Stimulated activated naive CD8-positive, alpha-beta T cell treated with anti-CD3 and anti-CD28 coated beads, Interleukin-15, Interleukin-2, amounts not matched to agents 100 U/mL and 50 U/mL, for 24 hours (primary cell): ENCODE measurements at places on chromosomes 6 and 20.

- DNase-seq, result no peak
Observed at GRCh38 chr6:129874837-129875236, 13.7 kb upstream of the TMEM244 start.

- DNase-seq, result no peak
Observed at GRCh38 chr6:169241688-169242350, 11.8 kb downstream of the THBS2 start.

DNA sequence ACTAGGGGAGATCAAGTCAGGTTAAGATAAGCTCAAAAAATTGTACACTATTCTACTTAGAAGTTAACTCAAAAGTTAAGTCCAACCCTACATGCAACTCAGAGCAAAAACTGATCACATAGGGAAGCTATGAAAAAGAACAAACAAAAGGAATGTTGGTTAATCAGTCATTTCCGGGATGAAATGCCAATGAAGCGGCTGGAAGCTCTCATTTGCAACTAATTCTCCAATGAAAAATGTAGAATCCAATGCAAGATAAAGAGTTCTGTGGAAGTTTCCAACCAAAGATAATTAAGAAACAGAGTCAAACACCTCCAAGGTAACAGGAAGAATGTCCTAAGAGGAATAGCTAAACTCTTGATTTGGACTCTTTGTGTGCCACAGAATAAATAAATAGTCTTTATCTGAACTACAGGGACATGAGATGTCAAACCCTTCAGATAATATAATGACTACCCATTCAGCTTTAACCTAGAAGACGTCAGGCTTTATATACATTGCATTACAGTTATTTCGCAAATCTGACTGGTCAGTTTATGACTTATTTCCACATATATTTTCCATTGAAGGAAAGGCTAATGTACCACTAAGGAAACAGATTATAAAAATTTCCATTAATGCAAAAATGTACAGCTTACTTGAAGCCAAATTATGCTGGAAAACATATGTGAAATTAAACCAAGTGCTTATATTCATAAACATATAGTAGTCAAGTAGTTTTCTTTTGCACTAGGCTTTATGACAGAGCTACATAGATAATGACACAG lies 48.0 kb upstream of the DST start:
- no peak for DNase-seq

DNA sequence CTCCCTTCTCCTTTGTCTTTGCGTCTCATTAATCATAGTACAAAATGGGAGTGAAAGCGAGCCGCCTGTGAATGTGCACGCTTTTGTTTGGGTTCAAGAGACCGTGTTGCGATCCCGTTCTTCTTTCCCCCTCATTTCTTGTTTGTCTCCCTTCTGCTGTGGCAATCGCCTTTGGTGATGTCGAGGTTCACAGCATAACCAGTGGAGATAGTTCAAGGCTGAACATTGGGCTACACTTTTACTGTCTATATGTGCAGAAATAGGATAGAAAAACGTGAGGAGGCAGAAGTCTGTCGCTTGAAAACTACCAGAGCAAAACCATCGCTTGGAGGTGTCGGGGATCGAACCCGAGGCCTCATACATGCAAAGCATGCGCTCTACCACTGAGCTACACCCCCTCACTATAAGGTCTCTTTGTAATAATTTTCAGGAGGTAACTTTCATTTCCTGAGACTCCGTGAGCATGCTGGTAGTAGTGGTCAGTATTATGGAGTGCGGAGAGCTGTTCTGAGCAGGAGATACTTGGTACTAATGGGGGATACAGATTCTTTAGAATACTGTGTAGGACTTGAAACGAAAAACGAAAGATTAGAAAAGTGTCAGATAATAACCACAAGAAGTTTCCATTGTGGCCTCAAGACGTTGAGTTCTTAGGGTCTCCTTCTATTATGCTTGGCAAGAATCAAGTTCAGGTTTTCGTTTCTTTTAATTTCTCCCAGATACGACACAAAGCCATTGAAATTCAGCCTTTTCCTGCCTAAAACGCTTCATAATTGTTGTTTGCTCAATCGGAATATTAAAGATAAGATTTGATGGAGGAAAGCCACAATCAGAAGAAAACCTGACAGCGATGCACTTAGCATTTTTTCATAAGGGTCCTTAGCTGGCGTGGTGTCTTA lies 106.6 kb downstream of the TRIM27 start:
- peak; percentile 65 for DNase-seq

GRCh38 chr20:3721912-3722311 lies 9.5 kb upstream of the SIGLEC1 start:
- DNase-seq, result no peak

- DNase-seq, result peak; percentile 14
Observed at GRCh38 chr20:768426-768978, at the start of gene SLC52A3. SLC52A3 (minus strand) TSS chr20:768500; CDS start chr20:765774, 2,726 bp downstream.

GRCh38 chr20:10652660-10653261 lies 21.0 kb downstream of the JAG1 start:
- no peak for DNase-seq

DNA sequence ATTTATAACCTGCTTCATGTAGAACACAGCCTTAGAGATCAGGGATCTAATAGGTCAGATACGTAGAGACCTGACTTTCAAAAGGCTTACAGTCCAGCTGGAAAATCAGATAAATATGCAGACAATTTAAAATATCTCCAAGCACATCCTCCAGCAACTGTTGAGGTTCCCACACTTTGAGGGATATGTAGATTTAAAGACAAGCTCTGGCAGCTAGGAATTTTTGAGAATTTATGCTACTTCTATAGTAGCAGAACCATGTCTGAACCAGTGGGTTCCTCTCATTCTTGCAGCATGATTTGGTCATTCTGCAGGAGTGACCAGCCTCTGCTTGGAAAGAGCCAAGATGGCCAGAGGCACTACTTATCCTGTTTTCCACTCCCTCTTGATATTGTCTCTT lies 60.5 kb downstream of the CYB5R4 start:
- DNase-seq, result no peak

DNA sequence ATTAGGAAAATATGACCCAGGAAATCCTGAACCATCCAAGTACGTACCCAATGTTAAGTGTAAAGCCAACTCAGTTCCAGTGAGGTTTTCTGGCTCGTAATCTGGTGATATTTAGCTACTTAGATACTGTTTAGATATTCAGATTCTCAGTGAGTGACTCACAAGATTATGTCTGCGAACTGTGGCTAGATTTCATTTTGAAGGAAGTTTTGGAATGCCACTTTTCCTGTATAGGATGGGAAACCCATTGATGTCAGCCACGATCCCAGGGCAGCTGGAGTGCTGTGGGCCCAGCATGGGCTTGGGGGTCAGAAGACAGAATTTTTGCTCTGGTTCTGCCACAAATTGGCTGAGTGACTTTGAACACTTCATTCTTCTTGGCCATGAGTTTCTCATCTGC lies 76.3 kb downstream of the TMEM170B start:
- no peak for DNase-seq

DNA sequence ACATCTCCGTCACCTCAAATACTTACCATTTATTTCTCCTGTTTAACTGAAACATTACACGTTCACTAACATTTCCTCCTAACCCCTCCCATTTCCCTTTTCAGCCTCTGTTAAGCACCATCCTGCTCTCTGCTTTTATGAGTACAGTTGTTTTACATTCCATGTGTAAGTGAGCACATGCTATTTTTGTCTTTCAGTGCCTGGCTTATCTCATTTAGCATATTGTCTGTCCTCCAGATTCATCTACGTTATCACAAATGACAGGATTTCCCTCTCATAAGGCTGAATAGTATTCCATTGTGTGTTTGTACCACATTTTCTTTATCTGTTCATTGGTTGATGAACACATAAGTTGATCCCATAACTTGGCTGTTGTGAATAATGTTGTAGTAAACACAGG lies 22.7 kb downstream of the TAF11 start:
- no peak for DNase-seq

DNA sequence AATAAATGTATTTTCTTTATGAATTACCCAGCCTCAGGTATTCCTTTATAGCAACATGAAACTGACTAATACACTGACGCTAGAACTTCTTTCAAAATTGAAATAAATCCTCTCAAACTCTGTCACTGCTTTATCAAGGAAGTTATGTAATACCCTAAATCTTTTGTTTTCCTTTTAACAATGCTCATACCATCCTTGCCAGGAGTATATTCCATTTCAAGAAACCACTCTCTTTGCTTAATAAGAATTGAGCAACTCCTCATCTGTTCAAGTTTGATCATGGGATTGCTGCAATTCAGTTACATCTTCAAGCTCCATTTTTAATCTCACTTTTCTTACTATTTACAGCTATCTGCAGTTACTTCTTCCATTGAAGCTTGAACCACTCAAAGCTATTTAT lies 707.6 kb upstream of the MARCKS start:
- no peak for DNase-seq

DNA sequence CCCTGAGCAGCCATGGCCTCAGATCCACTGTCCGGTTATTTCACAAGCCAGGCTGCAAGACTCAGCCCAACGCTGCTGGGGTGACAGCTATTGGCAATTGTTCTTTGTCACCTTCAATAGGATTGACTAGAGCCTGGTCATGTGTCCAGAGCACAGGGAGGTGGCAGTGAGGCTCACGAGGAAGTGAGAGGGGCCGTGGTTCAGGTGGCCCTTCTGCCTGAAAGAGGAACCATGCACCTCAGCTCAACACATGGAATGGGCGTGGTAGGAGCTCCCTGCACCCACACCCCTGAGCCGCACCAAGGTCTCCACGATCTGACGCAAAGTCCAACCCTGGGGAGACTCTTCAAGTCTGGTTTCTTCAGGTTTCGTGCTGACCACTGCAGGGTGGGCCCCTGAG lies 184.8 kb upstream of the CDH4 start:
- no peak for DNase-seq

DNA sequence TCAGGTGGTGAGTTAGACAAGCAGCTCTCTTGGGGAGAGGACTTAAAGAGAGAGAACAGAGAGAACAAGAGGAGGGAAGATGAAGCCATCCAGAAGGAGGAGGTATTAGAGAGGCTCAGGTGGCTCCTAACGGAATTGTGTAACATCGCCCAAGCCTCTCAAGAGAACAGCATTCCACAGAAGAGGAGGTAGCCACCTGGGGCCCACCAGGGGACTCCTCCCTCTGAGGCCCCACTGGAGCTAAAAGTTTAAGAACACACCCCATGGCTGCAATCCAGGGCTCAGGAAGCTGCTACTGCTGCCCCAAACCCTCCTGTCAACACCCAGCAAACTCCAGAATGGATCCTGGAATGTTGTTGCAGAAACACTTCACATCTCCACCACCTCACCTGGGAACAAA lies 23.6 kb upstream of the MDFI start:
- no peak for DNase-seq

- DNase-seq, result peak; percentile 33
Observed at GRCh38 chr6:31441365-31442267, 38.2 kb downstream of the MICA start.

DNA sequence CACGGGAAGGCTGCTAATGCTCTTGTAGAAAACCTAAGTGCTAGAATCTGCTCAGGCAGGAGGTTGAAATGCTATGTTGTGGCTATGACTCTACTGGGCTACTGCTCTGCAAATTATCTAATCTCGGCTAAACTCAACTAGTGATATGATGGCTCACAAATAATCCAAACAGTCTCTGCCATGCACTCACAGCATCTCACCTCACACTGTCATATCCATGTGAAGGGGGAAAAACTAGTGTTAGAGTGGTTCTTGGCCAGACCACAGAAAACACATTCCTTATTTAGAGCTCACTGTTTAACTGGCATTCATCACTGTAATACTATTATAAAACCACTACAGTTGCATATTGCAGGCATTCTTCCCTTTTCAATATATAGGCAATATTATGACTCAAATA lies 81.8 kb upstream of the DST start:
- no peak for DNase-seq

GRCh38 chr20:25623225-25623735 lies 534 bp downstream of the NANP start:
- DNase-seq, result peak; percentile 58

- DNase-seq, result no peak
Observed at GRCh38 chr6:43750622-43751021, 19.4 kb upstream of the VEGFA start.

- no peak for DNase-seq
Observed at GRCh38 chr20:56428410-56428809, 16.4 kb downstream of the CASS4 start.

DNA sequence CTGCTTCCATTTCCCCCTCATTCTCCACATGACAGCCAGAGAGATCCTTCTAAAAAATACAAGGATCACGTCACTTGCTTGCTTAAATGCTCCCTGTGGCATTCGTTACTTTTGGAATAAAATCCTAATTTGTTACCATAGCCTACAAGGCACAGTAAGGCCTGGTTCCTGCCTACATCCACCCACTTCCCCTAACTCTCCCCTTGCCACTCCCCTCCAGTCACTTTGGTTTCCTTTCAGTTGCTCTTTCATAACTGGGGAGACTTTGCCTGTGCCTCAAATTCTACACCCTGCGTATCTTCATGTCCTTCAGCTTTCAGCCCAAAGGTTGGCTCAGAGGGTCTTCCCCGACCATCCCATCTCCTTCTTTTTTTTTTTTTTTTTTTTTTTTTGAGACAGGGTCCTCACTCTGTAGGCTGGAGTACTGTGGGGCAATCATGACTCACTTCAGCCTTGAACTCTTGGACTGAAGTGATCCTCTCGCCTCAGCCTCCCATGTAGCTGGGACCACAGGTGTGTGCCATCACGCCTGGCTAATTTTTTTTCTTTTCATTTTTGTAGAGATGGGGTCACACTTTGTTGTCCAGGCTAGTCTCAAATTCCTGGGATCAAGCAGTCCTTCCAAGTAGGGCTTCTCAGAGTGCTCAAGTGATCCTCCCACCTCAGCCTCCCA lies 12.5 kb downstream of the ID1 start:
- DNase-seq, result no peak

- DNase-seq, result no peak
Observed at GRCh38 chr6:52423971-52424381, 3.8 kb downstream of the EFHC1 start.

- no peak for DNase-seq
Observed at GRCh38 chr6:133129556-133129955, 111.6 kb upstream of the EYA4 start.

- no peak for DNase-seq
Observed at GRCh38 chr6:1242446-1242845, 69.5 kb upstream of the FOXQ1 start.

- DNase-seq, result no peak
Observed at GRCh38 chr6:56708810-56709597, 66.3 kb upstream of the DST start.

- DNase-seq, result no peak
Observed at GRCh38 chr6:1667012-1667804, 57.5 kb downstream of the FOXC1 start.

DNA sequence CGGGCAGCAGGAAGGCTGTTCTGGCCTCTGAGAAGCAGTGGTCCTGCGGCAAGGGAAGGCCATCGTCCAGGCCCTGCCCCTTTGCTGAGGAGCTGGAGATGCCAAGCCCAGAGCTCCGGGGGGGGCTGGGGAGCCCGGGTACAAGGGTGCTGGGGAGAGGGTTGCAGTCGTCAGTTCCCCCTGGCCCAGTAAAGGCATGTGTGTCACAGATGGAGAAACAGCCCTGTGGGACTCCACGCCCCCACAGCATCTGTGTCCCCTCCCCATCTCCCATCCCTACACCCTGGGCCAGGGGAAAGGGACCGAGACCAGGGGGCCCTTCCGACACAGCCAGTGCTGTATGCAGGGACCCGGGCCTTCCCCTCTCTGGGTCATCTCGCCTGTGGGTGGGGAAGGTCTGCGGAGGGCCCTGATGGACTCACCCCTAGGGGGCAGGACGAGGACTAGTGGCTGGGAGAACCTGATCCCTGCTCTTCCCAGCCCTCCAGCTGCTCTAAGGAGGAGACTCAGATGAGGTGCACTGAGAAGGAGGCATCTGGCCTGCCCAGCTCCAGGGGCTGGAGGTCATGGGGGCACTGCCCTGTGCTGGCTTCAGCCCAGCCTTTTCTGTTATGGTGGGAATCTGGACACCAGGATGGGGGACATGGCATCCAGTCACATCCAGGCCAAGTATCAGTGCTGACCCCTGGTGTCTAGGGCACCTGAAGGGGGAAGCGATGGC lies 609 bp downstream of the MYL9 start:
- DNase-seq, result peak; percentile 9
